Mammary epithelial cell (primary cell): ENCODE measurements at places on chromosomes 4 and X. TPM values are rescaled to one million over a fixed set of nuclear protein-coding genes. Genes with fewer than 3 reads are reported as not detected.

GRCh38 chrX:133183806-133184205 lies 34.3 kb downstream of the TFDP3 start:
- peak; percentile 31 for DNase-seq

The MAGEA10 gene
- polyA plus RNA-seq = not detected

- DNase-seq = peak; percentile 70
These were observed 2.0 kb downstream of the RAB40A start for GRCh38 chrX:103517246-103517645.

DNA sequence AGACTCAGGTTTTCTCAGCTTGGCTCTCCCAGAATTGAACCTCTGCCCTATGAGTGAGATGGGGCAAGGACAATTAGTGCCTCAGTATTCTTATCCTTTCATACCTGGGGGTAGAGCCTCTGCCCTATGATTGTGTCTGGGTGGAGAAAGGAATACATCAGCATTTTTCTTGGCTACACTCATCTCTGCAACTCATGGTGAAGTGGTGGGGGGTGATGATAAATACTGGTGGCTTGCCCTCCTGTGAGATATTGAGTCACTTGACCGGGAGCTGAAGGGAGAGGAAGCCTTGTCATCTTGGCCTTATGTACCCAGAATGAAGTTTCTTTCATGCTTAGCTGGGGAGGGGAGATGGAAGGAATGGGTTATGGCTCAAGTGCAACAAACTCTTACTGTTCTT lies 71.3 kb upstream of the ENOX2 start:
- peak; percentile 28 for DNase-seq

The PRPS2 gene
- 38.0 TPM for polyA plus RNA-seq

The INTU gene
- 1.8 TPM for polyA plus RNA-seq

GRCh38 chrX:28787206-28787605 lies 200.0 kb downstream of the IL1RAPL1 start:
- peak; percentile 65 for DNase-seq

DNA sequence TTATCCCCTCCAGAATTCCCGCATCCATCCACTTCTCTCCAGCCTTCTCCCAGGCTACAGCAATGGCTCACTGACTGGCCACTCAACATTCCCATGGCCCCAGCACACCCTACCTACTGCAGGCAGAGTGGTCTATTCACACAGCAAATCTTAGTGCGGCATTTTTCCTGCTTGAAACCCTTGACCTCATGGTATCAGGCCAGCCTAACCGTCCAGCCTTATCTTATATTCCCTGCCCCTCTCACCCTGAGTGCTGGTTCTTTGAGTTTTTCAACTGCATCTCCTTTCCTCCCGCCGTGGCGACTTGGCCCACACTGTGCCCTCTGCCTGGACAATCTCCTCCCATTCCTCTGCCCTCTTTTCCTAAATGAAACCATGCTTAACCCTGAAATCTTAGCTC lies 10.0 kb upstream of the S100G start:
- DNase-seq = no peak

The SUPT20HL1 gene
- not detected for polyA plus RNA-seq

DNA sequence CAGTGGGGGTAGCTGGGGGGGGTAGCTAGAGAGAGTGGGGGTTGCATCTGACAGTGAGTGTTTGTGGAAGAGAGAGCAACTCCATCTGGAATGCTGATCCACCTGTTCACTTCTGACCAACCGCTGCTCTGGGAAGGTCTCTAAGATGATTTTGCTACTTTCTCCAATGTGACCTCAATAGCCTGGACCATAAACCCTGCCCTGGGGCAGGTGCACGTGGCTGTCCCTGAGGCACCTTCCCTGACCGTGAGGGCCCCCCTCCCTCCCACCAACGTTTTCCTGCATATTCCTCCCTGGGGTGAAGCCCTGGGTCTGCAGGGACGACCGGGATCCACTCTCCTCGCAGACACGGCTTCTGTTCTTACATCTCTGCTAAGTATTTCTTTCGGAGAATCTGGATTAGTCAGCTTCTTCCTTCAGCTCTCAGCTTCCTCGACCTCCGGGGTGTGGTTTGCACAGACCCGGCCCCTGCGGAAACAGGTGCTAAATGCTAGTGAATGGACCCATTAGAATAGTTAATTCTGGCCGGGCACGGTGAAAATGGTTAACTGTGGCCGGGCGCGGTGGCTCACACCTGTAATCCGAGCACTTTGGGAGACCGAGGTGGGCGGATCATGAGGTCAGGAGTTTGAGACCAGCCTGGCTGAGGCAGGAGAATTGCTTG lies 21.4 kb upstream of the PLCXD1 start:
- DNase-seq = no peak

The CT45A10 gene
- not detected for polyA plus RNA-seq

The SHISA3 gene
- not detected for polyA plus RNA-seq

DNA sequence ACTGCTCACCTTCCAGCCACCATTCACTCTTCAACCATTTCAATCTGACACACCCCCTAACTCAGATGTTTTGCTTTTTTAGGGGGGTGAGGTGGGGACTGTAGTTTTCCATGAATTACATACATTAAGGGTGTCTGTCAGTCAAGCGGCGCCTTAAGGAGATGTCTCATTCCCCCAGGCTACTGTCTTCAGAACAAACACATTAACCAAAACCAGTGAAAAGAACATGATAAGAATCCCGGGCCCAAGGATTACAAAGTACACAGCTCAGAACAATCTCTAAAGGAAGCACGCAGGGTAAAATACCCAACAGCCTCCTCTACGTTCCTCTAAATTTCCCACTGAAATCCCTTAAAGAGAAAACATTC lies 62.5 kb upstream of the IRF2 start:
- DNase-seq = no peak

DNA sequence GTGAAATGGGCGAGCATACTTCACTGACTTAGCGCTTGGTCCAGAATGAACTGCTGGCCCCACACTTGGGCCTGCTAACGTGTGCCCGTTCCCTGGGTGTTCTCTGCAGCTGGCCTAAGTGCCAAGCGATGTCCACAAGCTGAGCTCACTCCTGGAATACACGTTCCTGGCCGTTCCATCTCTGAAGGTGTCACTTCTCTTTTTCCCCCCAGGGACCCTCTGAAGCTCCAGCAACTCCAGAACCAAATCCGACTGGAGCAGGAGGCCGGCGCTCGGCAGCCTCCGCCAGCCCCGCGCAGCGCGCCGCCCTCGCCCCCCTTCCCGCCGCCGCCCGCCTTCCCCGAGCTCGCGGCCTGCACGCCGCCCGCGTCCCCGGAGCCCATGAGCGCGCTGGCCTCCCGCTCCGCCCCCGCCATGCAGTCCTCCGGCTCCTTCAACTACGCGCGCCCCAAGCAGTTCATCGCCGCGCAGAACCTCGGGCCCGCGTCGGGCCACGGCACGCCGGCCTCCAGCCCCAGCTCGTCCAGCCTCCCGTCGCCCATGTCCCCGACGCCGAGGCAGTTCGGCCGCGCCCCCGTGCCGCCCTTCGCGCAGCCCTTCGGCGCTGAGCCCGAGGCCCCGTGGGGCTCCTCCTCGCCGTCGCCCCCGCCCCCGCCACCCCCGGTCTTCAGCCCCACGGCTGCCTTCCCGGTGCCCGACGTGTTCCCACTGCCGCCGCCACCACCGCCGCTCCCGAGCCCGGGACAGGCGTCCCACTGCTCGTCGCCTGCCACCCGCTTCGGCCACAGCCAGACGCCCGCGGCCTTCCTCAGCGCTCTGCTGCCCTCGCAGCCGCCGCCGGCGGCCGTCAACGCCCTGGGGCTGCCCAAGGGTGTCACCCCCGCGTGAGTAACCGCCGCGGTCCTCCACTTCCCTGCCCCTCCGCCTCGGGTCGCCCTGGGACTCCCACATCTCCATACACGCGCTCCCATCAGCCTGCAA lies 132.3 kb downstream of the CBR4 start:
- DNase-seq = peak; percentile 48

DNA sequence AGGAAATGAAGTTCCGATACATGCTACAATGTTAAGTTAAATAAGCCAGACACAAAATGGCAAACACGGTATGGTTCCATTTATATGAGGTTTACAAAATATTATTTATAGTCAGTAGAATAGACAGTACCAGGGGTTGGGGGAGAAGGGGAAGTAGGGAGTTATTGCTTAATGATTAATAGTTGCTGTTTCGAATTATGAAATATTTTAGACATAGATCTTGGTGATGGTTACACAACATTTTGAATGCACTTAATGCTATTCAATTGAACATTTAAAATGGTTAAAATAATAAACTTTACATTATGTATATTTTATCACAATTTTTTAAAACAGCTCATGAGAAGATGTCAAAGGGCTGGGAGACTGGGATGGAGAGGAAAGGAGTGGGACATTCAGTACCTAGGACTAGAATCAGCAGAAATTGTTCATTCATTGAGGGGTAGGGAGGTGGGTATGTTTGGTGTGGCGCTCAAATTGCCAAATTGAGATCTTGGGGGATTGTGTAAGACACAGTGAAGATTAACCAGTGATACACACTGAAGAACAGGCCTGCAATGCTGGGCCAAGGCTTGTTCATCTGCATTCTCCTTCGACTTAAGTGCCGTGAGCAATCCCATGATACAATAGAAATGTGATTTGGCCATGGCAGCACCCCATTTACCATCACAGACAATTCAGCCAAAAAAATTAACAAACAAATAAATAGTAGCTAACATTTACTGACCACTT lies 165.6 kb upstream of the GALNT7 start:
- DNase-seq = no peak

The ADGRG4 gene
- not detected for polyA plus RNA-seq

DNA sequence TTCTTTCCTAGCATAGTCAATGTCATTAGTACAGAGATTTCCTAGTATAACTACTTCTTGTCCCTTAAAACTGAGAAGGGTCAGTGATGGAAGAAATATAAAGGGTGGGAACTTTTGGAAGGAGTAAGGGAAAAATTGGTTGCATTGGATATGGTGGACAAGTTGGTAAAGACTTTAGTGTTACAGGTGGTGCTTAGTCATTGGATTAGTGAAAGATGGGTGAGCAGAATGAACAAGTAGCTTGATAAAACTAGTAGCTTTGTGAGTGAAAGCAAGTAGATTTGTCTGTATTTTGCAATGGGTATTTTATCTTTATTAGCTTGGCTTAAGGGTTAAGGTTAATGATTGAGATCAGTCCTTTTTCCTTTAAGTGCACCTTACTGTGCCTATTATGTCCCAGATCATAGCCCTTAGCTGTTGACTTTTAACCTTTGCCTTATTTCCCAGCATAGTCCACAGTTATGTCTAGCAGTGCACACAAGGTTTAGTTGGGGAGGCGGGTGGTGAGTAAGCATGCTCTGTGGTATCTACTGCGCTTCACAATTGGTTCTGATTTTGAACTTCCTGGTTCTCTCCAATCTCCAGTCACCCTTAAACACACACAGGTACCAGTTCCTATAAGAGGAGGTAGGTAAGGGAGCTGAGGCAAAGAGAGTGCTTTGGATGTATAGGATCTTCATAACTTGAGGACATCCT lies 9.5 kb downstream of the WDR44 start:
- DNase-seq = peak; percentile 24

DNA sequence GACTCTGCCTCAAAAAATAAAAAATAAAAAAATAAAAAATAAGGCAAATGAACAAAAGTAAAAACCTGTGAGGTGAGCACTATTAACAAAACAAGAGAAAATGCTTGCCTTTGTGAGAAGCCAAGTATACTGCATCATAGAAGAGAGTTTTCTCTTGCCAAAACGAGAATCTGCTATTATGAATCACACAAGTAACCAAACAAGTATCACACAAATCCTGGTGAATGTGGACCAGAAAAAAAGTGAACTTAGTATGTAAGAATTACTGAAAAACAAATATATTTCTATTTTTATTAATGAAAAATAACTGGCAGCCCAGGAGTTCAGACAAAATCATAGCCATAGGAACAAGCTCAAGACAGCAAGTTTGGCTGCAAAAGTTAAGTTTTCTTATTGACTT lies 193.5 kb downstream of the PDGFC start:
- peak; percentile 39 for DNase-seq
